Stimulated activated CD8-positive, alpha-beta memory T cell treated with anti-CD3 and anti-CD28 coated beads, Interleukin-15, amount 100 ng/mL, for 1 hour (primary cell): ENCODE measurements at places on chromosomes 2 and 18.

DNA sequence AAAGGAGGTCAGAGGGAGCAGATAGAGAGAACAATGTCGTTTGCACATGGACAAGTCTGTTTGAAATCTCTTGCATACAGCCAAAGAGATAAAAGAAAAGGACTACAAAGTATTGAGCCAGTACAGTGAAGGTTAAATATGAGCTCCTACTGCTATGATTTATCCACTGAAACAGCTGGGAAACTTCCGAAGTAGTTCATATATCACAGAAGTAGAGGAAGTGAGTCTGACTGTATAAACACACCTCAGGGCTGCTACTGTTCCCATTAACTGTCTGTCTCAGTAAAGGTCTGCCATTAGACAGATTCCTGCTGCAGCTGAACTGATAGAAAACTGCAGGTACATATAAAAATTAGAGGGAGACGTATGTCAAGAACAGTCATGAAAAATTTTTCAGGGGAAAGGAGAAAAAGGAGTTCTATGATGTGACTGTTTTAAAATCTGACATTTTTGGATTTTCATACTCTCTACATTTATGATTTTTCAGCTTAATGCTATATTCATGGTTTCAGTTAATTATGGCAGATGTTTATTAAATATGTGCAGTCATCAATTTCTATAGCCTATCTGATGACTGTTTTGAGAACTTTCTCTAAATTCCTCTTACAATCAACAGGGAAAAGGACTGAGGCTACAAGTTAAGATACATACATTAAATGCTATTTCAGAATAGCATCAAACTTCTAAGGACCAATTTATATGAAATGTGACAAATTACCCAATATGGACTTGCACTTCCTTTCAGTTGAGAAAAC is 364.7 kb downstream of the ERBB4 start:
- no peak for DNase-seq

DNA sequence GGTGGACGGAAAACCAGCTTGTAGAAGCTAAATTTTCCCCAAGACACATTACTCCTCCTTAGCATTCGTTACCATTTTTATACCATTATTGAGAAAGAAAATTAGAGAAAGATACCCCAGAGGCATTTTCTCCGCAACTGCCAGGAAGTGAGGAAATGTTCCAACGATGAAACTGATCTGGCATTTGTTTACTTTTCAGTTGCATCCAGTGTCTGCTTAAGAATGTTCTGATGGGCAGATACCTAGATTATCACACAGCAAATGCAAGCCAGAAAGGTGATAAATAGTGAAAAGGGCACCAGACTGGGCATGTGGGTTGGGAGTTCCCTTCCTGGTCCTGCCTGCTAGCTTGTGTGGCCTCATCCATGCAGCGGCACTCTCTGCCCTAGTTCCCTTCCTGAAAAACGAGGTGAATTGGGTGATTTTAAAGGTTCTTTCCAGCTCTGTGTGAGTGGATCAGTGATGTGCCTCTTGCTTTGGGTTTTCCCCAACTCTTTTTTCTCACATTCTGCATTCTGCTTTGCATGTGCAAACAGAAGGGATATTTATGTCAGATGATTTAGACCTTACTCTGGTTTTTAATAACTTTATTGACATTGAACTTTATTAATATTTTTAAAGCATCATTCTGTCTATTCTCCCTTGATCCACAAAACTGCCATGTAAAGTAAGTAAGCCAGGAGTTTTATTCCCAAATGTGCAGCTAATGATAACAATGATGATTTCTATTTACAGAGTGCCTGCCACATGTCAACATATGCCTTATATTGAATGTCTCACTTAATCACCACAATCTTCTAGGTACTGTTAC is 139.6 kb downstream of the INSIG2 start:
- DNase-seq: no peak

GRCh38 chr2:119208791-119209203 is 14.8 kb upstream of the STEAP3 start:
- no peak for DNase-seq

GRCh38 chr2:210617732-210618330 is 61.4 kb downstream of the CPS1 start:
- no peak for DNase-seq

- DNase-seq: no peak
These were observed 34.0 kb downstream of the SLC4A10 start for GRCh38 chr2:161658259-161658658.

- peak; percentile 65 for DNase-seq
These were observed 64.0 kb upstream of the CABLES1 start for GRCh38 chr18:23071285-23071684.

- no peak for DNase-seq
These were observed 489.6 kb upstream of the SPRED2 start for GRCh38 chr2:65922030-65922429.

- DNase-seq: no peak
These were observed 5.3 kb upstream of the G6PC2 start for GRCh38 chr2:168895771-168896170.

GRCh38 chr2:223915071-223915470 is 30.1 kb downstream of the WDFY1 start:
- no peak for DNase-seq

- DNase-seq: no peak
These were observed 31.0 kb upstream of the ASPRV1 start for GRCh38 chr2:69992310-69993047.

DNA sequence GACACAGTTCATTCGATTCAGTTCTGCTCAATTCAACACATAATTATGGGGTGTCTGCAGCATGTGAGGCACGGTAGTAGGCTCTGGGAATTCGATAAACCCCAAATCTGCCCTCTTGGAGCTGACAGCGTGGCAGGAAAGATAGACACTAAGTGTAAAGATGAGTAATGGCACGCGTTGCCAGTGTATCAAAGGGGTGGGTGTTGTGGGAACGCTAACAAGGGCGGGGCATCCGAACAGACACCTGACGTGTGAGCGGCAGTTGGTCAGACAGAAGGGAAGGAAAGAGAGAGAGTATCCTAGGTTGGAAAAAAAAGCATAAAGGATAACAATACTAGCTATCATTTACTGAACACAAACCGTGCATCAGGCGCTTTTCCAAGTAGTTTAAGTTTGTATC is 125.7 kb upstream of the HAAO start:
- DNase-seq: no peak

GRCh38 chr18:23964282-23965238 is 50.0 kb upstream of the TTC39C start:
- DNase-seq: peak; percentile 19

- DNase-seq: no peak
These were observed 98.1 kb downstream of the PLB1 start for GRCh38 chr2:28594000-28594331.

DNA sequence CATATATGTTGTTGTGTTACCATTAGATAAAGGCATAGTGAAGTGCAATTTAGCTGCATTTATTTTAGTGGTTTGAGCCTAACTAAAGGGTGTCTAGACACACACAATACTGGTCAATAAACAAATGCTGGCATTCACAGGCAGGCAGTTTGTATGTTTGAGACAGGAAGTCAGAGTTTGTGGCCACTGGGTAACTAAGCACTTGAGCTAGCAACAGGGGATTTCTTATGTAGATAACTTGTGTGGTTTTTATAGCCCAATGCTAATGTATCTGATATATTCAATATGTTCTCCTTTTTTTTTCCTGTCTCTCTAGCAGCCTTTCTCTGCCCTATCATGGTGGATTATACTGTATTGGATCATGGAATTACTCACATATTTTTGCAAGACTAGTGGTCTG is 38.1 kb downstream of the LRRTM4 start:
- no peak for DNase-seq
